Heart left ventricle (tissue), 16 donors: ENCODE measurements at places on chromosomes 5 and 9. TPM values are rescaled to one million over a fixed set of nuclear protein-coding genes. Genes with fewer than 3 reads are reported as not detected.

DNA sequence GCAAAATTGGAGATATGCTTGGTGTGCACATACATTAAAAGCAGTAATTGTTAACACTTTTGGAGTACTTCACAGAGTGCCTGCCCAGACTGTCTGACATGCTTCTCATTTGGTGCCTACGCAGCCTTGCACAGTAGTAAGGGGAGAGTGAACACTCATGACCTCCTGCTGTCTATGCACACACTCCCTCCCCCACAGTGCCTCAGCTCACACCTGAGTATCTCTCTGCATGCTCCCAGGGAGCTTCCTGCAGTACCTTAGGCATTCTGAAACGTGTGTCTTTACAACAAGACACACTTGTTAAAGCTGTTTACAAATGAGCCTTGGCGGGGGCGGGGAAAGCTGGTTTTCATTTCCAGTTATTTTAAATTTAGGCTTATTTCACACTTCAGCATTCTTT lies 18.0 kb downstream of the MAP3K1 start:
- no peak for DNase-seq

DNA sequence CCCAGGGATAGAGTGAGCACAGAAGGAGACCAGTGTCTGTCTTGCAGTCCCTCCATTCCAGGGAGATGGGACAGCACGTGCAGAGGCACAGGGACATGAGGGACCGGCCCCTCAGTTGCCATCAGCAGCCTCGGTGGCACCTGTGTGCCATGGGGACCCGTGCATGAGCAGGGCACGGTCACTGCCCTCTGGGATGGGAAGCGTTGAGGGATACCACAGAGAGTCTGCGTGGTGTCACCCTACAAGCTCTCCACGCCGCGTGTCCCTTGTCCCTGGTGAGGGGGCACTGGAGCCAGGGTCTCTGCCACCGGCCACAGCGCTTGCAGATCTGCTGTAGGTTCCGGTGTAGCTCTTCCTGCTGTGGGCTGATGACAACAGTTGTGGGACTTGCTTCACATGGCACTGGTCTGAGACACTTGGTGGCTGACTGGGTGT lies 108.1 kb downstream of the CACNA1B start:
- no peak for DNase-seq

- no peak for DNase-seq
Measured at GRCh38 chr5:148653836-148654781, at the start of gene HTR4. Gene HTR4, minus strand, starts transcription at chr5:148654527. Its CDS starts 17,513 bp downstream, at chr5:148637014.

DNA sequence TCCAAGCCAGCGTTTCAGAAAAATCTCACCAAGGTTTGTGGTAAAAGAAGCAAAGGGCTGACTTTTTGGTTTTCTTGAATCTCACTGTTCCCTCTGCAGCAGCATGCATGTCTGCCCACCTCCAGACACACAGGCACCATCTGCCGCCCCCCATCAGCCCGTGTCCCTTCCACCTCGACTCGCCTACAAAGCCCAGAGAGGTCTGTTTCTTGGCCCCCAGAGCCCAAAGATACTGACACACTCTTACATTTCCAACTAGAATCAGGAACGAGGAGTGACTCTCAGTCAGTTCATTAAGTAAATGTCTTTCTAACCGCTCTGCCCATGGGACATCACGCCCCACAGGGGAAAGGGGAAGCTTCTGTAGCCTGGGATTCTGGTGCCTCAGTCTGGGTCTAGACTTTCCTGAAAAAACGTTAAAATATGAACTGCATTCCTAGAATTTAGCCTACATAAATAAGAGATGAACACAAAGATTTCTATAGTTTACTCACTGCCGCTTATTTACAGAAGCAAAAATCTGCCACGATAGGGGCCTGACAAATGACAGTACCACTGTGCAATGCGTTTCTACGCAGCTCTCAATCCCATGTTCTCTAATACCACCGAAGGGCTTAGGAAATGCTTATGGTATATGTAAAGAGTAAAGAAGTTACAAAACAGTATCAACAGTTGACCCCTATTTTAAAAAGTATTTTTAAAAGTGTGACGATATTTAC lies 4.1 kb downstream of the IL4 start:
- no peak for DNase-seq

DNA sequence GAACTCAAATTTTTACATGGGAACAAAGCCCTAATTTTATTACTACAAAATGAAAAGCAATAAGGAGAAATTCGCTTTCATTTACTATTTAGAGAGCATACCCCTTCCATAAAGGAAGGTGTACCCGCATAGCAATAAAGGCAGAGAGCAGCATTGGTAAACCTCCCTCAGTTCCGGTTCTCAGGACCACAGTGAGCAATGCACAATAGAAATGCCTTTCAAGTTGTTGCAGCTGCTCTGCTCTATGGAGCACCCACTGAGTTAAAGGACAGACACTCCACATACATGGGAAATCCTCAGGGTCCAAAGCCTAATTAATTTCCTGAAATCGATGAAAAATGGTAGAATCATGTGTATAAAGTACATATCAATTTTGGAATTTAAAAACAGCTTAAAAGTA lies 89.9 kb upstream of the MPDZ start:
- DNase-seq: no peak

- DNase-seq: no peak
Measured at GRCh38 chr5:153496835-153497234, 6.4 kb downstream of the GRIA1 start.

DNA sequence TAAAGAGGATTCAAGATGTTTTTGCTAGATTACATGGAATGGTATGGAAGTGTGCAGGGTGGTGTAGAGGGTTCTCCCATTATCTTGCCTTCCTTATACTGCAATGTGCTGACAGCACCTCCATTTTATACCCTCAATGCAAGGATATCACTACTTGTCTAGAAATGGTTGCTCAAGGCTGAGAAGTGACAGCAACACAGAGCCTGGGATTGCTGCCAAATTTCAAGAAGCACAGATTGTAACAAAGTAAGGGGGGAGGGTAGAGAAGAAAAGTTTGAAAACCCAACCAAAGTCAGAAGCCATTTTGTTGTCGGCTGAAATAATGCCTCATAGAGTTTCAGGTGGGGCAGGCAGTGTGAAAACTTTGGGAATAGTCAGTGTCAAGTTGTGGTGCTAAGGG lies 29.8 kb downstream of the PCDHAC2 start:
- DNase-seq: no peak

DNA sequence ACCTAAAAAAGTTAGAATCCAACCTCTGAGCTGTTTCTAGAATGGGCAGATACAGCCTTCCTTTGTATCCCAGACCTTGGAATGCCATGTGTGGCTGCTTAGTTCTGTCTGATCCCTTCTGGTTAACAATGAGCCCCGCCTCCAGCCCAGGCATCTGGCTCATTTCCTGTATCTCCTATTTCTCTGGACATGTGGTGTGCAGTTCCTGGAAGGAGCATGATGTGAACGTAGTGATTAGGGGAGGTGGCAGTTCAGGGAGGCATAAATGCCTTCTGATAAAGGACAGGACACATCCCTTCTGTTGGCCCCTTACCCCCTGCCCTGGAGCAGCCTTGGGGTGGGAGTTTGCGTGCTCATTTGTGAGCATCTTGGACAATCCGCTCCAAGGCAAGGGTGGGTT lies 243.0 kb downstream of the ZSWIM6 start:
- DNase-seq: no peak

DNA sequence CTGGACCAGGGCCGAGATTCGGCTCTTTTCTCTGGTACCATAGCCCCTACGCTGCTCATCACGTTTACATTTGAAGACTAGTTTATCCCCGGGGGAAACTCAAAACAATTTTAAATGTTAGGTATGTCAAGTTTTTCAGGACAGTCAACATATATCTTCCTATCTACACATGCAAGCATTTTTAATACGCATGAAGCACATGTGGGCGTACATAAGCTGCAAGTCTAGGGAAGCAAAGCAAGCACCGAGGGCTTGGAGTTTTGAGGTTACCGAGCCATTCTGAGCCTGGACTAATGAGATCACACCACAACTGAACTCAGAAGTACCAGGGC lies 154.4 kb downstream of the AUH start:
- no peak for DNase-seq

- DNase-seq: no peak
Measured at GRCh38 chr5:61176631-61177030, 14.4 kb upstream of the SMIM15 start.

DNA sequence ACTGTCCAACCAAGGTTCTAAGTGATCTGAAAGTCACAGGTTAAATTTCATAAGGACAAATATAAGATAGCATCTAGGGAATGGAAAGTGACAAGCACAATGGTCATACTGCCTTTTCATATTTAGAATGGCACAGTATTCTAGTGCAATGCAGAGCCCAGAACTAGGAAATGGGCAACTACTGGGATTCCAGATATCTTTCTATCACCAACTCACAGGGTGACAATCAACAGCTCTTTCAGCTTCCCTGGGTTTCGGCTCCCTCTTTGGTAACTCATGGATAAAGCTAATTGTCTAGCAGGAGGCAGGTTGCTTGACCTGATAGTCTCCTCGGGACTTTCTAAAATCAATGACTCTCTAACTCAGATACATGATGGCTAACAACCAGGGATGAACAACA lies 60.4 kb downstream of the NR3C1 start:
- no peak for DNase-seq

DNA sequence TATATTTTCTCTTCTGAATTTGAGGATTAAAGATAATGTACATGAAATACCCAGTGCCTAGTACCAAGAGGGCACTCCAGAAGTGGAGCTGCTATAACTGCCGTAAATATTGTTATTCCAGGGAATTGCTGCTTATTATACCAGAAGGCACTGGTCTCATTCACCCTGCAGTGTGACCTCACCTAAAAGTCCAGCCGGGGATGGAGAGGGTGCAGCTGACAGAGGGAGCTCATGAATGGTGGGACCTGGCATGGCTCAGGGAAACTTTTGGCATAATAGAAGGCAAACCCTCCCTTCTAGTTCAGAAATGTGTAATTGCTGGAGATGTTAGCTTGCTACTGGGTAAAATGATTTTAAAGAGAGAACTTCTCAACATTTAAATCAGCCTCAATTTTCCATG lies 108.5 kb downstream of the MVB12B start:
- no peak for DNase-seq

DNA sequence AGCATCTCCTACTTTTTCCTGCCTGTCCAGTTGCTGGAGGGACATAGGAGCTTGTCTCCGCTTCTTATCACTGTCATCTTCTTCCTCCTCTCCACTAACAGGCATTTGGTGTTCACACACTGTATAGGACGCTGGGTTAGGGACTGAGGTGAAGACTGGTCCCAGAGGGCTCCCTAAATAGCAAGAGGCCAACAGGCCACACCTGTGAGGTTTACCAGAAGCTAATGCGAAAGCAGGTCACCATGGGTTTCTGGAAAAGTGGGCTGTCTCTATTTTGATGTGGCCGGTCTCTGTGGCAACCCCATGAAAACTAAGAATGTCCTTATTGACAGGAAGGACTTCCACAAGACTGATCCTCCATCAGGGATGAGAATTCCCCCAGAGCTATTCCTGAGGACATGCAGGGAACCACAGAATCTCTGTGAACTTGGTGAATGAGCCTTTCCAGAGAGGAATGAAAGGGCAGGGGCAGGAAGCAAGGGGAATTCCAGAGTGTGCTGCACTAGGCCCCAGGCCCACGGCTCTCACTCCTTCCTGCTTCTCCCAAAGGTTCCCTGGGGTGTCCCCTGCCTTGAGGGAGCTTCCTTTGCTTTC lies 61.7 kb downstream of the DAP start:
- DNase-seq: no peak

ENTREP1 gene
- 12.6 TPM for polyA plus RNA-seq

TMEM215 gene
- not detected for polyA plus RNA-seq

NFIB gene
- polyA plus RNA-seq: 24.5 TPM

PCDHGA1 gene
- polyA plus RNA-seq: 1.3 TPM
